ENCODE measurements at places on chromosomes 5 and 9.
A peak's percentile ranks its signal among the peaks of the same experiment; 100 is the strongest.

DNA sequence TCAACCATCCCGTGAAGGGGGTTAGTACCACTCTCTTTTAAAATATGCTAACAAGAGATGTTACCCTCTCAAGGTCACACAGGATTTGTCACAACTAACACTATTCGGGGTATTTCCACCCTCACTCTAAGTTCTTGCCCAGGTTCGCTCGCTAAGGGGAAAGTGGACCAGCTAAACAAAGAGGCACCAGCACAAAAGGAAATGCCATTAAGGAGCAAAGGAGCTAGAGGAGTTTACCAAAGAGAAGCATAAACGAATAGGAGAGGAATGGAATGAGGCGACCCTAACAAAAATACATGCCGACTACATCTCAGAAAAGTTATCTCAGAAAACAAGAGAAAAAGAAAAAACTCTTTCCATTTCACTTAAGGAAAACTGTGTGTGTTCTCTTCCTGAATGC is 170.9 kb downstream of the DCP2 start:
- no peak for DNase-seq

DNA sequence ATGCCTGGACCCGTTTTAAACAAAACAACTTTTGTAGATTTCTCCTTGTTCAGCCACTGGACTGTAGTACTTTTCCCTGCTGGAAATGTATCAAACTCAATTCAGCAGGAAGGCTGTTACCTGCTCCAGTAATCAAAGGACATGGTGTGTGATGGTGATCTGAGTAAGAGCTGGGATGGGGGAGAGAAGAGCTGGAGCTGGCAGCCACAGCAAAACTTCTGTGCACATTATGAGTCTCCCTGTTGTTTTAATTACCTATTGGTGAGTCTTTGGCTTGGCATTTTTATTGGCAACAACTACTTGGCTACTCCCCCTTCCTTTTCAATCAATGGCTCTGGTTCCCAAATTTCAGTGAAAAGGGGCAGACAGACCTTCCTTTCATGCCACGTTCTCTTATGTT is 9.7 kb downstream of the NREP start:
- no peak for DNase-seq

DNA sequence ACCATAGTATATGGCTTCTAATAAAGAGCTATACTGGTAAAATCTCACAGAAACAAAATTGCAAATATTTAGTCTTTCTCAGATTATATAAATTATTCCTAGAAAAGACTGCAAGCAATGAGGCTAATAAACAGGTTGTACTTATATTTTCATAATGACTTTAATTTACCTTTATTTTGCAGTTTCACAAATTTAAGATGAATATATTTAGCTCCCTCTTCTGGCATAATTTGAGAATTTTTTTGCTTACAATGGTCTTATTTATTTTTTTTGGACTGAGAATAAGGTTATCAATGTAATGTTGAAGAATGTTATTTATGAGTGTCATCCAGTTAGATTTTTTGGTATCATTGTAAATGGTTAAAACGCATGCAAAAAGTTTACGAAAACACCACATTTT is 56.7 kb downstream of the PIK3R1 start:
- no peak for DNase-seq

GRCh38 chr5:74092766-74093165 is 466.8 kb downstream of the ARHGEF28 start:
- no peak for DNase-seq

- DNase-seq = no peak
Measured at GRCh38 chr9:89838621-89839020, 233.8 kb downstream of the GADD45G start.

- no peak for DNase-seq
Measured at GRCh38 chr9:119005162-119005561, 364.1 kb downstream of the BRINP1 start.

DNA sequence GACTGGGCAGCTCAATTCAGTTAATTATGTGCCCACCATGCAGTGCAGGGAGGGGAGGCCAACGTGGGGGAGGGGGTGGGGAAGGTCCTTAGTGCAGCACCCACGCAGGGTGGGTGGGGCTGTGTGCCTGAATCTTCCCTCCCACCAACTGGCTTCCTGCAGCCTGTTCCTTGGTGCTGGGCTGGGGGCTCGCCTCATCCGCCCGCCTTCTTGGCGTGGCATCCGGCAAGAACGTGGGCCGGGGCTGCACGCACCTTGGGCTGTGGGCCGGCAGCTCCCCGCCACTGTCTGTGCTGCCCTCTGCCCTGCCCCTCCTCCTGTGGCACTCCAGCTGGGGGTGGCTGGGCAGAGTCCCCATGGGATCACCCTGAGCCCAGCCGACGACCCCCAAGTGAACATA is 19.6 kb upstream of the RALGDS start:
- no peak for DNase-seq

GRCh38 chr9:35415402-35416097 is 74.4 kb upstream of the RUSC2 start:
- no peak for DNase-seq

DNA sequence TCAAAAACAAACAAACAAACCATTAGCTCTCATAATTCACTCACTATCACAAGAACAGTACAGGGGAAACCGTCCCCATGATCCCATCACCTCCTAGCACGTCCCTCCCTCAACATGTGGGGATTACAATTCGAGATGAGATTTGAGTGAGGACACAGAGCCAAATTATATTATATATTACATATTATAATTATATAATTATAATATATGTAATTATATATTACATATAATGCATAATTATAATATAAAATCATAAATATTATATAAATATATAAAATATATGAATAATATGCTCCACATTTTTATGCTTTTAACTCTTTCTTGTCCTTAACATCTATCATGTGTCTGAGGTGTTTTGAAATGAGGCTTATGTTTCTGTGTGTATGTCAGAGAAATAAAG is 3.4 kb upstream of the C9 start:
- no peak for DNase-seq

- DNase-seq = no peak
Measured at GRCh38 chr5:113846941-113847340, 333.4 kb downstream of the YTHDC2 start.

- DNase-seq = no peak
Measured at GRCh38 chr9:115524453-115525059, 406.6 kb upstream of the TNC start.

GRCh38 chr9:91907484-91908292 is 42.3 kb downstream of the ROR2 start:
- no peak for DNase-seq

DNA sequence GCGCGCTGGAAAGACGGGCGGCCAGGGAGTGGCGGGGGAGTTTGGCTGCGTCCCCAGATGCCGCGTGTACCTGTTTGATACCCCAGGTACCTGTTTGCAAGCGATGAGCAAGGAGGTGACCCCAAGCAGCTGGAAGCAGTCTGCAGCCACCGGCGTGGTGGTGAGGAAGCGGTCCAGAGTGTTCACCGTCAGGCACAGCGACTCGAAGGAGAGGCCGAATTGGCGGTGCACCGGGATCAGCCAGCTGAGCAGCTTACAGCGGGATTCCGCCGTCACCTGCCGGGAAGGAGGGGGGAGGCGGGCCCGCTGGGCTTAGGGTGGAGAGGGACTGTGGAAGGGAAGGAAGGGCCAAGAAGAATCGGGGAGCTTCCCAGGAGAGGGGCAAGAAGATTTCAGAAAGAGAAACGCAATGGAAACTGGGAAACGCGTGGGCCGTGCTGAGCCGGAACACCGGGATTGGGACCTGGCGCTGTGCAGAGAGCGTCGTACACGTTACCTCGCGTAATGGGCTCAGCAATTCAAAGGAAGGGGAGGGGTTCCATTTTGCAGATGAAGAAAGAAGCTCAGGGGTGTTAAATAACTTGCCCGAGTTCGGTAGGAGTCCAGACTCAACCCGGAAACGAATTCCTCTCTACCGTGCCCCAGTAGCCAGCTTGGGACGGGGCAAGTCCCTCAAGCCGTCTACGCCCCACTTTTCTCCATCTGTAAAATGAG is 980 bp downstream of the CCNO start:
- peak; percentile 68 for DNase-seq
